ENCODE measurements at places on chromosomes 7 and 10.

GRCh38 chr7:38554586-38554985, 76.6 kb downstream of the AMPH start:
- DNase-seq, result no peak

GRCh38 chr10:63200431-63200830, 67.3 kb downstream of the NRBF2 start:
- DNase-seq, result no peak

GRCh38 chr7:51301806-51302205, 14.8 kb downstream of the COBL start:
- DNase-seq, result no peak

- peak; percentile 59 for DNase-seq
Observed at GRCh38 chr7:149145031-149145845, 2.0 kb upstream of the ZNF398 start.

DNA sequence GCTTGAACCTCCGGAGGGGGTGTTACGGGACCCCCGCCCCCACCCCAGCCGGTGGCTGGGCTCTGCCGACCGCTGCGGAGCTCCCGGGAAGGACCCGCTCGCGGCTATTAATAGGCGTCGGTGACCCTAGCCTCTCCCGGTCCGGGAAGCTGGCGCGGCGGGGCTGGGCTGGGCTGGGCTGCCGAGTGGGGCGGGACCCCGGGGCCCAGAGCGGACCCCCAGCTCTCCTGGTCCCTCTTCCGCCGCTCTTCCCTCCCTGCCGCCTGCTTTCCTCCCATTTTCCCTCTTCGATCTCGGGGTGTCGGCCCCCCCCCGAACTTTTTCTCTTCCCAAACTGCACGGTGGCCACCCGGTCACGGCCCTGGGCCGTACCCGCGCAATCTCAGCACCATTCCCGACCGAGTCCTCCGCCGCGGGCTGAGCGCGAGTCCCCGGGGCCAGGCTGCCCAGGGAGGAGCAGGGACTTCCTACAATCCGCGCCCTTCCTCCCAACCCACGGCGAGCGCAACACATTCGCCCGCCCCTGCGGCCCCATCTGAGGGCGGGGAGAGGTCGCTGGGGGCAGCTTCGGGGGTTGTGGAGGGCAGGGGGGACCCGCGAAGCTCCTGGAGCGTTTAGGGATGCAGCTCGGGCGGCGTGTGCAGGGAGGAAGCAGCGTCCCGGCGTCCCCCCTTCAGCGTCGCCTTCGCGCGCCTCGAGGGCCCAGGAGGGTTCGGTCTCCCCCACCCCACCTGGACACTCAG, 3.1 kb upstream of the ELFN1 start:
- DNase-seq, result peak; percentile 28

DNA sequence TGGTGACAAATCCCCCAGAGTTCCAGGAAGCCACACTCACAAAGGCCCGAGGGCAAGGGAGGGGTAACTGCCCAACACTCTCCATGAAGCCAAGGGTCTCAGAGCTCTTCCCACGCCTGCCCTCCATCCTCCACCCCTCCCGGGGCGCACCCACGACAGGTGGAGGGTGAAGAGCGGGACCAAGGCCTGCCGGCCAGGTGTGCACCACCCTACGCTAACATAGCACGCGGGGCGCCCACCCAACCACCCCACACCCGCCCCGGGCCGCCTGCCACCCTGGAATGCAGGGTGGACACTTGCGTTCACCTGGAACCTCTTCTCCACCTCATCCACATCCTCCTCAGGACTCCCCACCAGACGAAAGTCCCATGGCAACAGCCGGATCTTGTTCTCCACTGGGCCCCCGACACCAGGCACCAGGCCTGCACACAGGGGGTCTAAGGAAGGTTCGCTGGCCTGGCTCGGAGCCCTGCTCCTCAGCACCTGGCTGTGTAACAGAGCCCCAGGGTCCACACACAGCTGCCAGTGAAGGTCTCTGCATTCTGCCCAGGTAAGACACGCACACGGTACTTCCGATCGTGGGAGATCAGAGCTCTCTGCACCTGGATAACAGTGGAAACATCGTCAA, 32.7 kb downstream of the MAD1L1 start:
- no peak for DNase-seq

GRCh38 chr7:76293407-76293901, 9.0 kb upstream of the HSPB1 start:
- no peak for DNase-seq

DNA sequence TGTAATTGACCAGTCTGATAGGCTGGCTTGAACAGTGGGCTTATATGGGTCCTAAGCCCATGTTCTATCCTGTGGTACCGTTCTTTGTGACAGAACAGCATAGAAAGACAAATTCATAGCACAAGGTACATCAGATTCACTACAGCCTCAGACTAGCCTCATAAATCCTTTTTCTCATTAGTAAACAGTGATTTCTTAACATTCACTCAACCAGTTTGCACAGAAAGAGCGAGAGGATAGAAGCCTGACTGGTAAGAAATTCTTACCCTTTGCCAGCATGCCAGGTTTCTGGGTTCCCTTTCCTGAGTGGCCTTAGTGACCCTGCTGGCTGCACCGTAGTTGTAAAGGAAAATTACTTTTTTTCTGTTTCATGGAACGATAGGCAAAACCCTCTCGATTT, 412.1 kb downstream of the SH2D4B start:
- DNase-seq, result no peak

- no peak for DNase-seq
Observed at GRCh38 chr7:137768366-137768765, 78.4 kb downstream of the DGKI start.

DNA sequence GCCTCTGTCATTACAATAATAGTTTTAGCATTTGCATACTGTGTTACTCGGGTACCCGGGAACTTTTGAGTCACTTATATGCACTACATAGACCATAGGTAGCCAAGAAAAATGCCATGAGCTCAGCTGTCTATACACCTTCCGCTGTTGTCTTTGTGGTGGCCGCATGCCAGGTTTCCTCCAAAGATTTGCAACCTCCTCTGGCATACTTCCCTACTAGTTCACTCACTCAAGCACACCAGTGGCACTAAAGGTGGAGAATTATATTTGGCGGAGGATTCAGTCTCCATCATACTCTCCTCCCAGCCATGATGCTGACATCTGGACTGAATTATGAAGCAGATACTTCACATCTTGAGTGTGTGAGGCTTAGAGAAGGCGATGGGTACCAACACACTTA, 35.6 kb upstream of the GRB10 start:
- DNase-seq, result no peak

All from kidney (tissue), 22 donors.